ENCODE measurements at places on chromosomes 12 and 14.

- no peak for DNase-seq
These were observed at the start of gene EEF1AKMT3 for GRCh38 chr12:57772429-57773322. EEF1AKMT3 (plus strand) TSS chr12:57772614; CDS start chr12:57772725, 111 bp downstream.

DNA sequence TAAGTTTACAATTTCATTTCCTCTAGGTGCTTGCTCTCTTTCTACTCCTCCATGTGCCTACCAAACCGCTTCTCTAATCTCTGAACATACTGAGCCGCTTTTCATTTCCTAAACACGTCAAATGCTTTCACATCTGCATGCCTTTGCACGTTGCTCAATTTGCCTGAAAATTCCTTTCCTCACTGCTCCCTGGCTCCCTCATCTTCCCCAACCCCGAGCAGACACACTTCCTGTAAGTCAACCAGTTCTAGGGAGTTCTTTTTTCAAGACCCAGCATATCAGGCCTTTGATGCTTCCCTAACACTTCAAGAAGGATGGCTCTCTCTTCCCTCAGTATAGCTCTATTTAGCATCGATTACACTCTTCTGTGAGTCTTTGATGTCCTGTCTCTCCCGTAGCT, 50.3 kb downstream of the LMO3 start:
- no peak for DNase-seq

DNA sequence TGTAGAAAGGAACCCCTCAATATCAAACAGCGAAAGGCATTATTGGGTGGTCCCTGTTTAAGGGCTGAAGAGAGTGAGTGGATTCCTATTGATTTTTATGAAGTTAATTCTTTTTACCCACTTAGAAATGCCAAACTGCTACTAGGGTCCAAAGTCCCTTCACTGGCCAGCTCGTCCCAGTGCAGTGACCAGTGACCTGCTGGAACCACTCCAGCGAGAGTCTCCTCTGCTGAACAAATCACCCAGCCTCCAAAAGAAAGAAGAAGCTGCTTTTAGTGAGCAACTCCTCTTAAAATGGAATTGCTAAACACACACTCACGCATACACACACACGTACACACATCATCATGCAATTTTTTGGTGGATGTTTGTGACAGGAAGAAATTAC, 198.2 kb upstream of the PLEKHG7 start:
- DNase-seq, result no peak

GRCh38 chr14:36738269-36738668, 76.6 kb downstream of the PAX9 start:
- DNase-seq, result no peak

- no peak for DNase-seq
These were observed 32.0 kb upstream of the CFAP54 start for GRCh38 chr12:96457191-96457930.

GRCh38 chr12:75756771-75757170, 245.4 kb upstream of the KRR1 start:
- no peak for DNase-seq

DNA sequence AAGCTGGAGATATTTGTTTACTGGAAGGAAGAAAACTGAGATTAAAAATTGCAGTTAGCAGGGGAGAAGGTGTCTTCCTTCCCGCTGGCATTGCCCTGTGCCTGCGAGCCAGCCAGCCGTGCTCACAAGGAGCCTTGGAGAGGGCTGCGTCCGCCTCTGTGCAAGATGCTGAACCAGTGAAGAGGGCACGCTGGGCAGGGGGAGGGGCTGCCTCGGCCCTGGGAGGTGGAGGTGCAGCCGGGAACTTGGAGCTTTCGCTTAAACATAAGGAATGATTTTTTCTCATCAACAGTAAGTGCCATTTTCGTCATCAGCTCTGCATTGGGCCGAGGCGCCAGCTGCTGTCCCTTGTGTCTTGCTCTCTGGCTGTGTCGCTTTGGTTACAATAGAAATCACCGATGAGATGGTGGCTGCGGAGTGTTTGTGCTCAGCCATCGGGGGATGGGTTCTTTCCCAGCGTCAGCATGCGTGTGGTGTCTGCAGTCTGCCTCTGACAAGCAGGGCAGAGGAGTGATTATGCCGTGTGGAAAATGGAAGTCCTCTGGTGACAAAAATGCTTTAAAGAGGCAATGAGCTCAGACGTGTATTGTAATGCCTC, 97.3 kb downstream of the ESR2 start:
- DNase-seq, result no peak

DNA sequence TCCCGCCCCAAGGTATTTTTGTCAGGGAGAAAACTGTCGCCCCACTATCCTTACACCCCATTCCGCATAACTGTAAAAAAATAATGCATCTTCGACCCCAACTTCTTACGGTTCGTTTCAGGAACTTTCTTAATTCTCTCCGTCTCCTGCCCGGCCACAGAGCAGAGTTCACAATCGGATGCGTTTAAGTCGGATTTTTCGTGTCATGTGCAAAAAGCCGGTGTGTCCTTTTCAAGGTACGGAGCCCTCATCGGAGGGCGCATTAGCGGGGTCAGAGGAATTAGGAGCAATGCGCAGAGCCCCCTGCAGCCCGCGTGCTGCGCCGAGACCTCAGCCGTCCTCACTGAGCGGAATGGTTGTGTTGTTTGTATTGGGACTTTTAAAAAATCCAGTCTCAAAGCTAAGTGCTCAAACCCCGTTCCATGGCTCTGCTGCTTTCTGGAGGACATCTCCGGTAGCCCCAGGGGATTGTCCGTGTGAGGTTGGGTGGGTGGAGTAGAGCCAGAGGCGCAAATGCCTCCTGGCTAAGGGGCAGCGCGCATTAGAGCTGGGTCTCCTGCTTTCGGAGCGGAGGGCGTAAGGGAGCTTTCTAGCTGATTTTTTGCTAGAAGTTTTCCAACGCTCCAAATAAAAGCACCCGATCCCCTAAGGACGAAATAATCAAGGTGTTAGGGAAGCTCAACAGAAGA, 3.9 kb upstream of the GSC start:
- DNase-seq, result no peak

DNA sequence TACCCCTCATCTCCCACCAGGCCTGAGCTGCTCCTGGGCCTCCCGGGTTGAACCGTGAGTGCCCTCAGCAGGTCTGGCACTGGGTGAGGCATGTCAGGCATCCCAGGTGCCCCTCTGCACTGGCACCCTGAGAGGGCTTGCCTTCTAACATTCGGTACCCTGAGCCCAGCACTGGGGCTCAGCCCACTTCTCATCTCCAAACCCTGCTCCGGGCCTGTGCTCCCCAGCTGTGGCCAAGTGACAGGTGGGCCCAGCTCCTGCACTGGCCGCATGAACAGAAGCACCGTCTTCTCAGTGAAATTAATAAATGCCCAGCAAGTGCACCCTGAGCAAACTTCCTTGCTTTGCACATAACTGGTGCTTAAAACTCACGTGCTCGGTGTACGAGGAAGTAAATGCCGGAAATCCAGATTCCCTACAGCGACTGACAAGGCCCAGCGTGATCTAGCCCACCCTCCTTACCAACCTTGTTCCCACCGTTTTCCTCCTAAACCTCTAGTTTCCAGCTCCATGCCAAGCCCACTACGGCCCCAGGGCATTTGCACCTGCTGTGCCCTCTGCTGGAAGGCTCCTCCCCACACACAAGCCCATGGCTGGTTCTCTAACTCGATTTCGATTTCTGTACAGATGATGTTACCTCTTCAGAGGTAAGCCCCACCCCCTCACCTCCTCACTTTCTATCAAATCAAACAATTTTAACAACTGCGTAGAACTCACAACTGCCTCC, 115.2 kb upstream of the NCOR2 start:
- DNase-seq, result no peak

GRCh38 chr14:93200553-93200952, 6.3 kb downstream of the GON7 start:
- DNase-seq, result no peak

DNA sequence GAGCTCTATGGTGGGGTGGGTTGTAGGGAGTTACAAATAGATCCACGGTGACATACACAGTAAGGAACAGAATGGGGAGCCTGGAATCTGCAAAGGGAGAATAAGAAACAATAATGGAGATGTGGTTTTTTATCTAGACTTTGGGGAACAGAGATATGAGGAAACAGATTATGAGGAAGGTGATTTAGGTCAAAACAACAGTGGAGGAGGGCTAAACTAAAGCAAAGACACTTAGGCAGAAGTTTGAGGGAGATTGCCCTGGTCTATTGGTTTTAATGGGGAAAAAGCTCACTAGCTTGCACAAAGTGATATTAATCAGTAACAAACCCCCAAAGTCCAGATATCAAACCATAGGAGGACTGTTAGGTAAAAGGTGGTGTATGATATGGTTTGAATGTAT, 144.5 kb upstream of the DYRK2 start:
- no peak for DNase-seq

- no peak for DNase-seq
These were observed 12.6 kb upstream of the OAS1 start for GRCh38 chr12:112894128-112894527.

DNA sequence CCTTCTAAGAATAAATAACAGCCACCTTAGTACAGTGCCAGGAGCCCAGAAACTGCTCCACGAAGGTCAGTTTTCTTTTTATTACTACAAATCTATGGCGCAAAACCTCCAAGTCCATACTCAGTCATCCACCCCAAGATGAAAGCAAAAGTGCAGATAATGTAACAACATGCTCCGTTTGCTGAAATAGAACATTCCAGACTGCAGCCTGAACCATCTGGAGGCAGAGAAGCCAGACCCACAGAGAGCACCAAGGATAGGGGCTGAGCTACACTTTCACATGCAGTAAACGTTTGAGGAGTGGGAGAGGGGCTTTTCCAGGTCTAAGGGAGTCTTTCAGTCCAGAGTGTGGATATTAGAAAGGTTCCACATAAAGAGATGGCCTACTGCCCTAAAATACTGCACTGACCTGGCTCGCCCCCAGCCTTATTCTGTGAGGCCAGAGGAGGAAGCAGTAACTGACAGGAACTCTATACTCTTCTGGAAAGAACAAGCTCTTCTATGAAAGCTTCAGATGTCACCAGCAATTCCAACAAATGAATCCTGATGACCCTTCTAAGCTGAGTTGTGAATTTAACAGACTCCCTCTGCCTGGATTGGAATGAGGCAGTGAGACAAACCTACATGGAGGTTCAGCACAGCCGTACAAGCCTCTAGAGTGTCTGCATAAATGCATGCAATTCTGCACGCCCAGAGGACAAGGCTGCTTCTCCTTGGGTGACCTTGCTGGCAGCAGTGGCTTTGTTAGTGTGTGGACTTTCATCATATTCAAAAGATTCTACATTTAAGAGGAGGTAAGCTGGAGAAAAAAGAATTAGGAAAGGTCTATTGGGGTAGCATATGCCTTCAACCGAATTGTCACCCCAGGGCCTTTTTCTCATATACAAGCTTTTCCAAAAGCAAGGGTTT, 153.9 kb upstream of the EGLN3 start:
- no peak for DNase-seq

GRCh38 chr12:115895247-115895646, 382.2 kb downstream of the MED13L start:
- DNase-seq, result no peak

- DNase-seq, result no peak
These were observed at the start of gene OGFOD2 for GRCh38 chr12:122974892-122975789. OGFOD2 (plus strand) TSS chr12:122975244; CDS start chr12:122975252, 8 bp downstream.

DNA sequence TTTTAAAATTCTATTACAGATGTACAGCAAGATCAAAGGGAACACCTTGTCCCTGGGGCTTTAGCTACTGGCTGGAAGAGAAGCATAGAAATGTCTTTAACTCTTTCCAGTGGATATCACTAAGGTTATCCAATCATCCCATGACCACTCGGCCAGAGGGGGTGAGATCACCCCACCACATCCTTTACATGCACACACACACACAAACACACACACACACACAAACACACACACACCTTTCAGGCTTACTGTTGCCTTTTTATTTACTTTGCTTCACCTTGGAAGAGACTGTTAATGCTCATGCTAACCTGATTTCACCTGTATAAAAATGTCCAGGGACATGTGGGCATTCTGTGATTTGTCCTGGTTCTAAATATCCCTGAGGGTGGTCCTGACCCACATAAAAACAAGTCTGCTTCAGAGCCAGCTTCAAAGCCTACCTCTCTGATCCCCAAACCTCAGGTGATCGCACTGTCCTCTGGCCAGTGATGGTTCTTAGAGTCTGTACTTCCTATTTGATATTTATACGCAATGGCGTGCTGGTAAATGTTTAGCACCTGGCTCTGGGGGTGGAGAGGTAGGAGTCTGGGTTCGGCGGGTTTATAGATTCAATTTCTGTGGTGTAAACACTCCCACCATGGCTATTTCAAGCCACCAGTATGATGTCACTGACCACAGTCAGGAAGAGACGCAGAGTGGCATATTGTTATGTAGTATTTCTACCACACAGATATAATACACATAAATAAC, 166.1 kb upstream of the EEA1 start:
- no peak for DNase-seq

DNA sequence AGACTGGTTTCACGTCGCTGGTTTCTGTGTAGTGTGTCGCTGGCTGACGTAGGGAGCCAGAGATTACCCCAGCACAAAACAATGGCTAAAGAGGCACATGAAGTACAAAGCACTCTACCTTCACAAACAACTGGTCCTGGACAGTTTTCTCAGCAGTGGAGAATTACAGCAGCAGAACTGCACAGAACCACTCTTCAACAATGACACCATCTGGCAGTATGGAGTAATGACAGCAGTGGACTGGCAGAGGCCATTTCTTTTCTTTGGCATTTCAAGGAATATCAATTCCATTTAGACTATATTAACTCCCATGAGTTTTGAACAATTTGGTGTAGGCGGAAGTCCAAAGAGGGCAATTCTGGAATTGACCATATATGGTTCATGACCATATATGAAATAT, 1074.1 kb downstream of the AACS start:
- DNase-seq, result no peak

DNA sequence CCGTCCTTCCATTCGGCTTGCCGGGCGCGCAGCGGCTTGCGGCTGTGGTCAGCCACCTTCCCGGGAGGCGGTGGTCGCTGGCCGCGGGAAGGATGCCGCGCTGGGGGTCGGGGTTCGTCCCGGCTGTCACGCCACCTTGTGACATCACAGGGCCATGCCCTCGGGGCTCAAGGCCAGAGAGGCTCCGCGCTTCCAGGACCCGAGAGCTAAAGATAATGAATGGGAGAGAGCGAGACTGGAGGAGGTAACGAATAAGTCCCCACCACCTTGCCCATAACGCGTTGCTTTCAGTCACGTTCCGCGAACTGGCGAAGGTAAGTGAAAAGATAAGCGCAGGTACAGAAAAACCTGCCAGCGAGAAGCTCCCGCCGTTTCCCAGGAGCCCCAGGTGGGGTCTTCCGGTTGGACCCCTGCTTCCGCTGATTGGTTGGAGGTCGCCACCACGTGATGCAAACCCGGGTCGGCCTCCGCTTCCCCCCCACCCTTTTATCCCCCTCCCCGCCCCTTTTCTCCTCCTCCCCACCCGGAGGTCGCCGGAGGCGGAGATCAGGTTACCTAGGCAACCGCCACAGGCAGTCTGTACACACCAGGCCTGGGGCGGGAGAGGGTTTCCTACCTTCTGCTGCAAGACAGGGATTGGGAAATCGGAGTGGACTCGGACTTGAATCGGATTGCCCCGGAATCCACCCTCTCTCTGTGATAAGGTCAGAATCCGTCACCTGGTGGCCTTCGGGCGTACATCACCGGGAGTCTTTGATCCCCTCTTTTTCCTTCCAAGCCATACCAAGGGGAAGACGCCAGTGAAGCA, at the start of gene LRRC9:
LRRC9 (plus strand) TSS at position 575 of the 808 bp plus-strand sequence.
- no peak for DNase-seq
